NCI-H446 treated with DMSO at 0.1 percent for 48 hours (cell line): ENCODE measurements at places on chromosomes 5 and 9.

DNA sequence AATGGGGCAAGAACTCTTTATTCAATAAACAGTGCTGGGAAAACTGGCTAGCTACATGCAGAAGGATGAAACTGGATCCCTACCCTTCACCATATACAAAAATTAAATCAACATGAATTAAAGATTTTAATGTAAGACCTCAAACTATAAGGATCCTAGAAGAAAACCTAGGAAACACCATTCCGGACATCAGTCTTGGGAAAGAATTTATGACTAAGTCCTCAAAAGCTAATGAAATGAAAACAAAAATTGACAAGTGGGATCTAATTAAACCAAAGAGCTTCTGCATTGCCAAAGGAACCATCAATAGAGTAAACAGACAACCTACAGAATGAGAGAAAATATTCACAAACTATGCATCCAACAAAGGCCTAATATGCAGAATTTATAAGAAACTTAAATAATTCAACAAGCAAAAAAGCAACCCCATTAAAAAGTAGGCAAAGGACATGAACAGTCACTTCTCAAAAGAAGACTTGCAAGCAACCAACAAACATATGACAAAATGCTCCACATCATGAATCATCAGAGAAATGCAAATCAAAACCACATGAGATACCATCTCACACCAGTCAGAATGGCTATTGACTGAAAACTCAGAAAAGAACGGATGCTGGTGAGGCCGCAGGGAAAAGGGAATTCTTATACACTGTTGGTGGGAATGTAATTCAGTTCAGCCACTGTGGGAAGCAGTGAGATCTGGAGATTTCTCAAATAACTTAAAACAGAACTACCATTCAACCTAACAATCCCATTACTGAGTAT lies 104.3 kb upstream of the MAP3K1 start:
- DNase-seq = no peak

GRCh38 chr5:178801021-178801420 lies 58.7 kb upstream of the ZNF354B start:
- DNase-seq = no peak

DNA sequence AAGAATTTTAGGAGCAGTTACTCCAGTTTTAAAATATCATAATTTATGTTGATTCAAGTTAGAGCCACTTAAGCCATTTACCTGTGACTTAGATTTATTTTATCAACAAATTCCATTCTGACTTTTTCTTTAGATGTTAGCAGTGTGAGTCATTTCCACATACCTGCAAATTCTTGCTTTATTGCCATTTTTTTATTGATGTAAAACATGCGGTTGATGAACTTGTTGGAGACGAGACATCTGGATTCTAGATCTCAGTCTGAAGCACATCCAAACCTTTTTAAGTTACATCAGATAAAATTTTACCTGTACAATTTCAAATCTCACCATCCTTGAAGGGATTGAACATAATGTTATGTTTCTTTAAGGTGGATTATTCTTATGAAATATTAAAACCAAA lies 240.9 kb downstream of the IRX1 start:
- DNase-seq = no peak

DNA sequence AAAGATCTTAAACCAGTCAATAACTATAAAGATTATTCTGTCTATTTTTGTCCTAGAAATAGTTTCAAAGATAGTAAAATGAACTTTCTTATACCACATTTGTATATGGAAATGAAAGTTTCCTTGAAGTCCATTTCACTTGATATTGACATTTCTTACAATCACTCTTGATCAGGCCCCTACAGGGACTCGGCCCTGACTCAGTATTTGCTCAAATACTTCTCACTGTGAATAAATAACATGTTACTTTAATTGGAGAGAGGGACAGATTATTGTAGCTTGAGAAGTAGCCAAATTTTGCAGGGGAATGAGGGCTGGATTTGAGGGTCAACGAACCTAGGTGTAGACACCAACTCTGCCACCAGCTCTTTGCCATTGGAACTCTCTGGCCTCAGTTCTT lies 25.6 kb upstream of the SMARCA2 start:
- DNase-seq = no peak
